ENCODE measurements at places on chromosomes 3 and 15.

DNA sequence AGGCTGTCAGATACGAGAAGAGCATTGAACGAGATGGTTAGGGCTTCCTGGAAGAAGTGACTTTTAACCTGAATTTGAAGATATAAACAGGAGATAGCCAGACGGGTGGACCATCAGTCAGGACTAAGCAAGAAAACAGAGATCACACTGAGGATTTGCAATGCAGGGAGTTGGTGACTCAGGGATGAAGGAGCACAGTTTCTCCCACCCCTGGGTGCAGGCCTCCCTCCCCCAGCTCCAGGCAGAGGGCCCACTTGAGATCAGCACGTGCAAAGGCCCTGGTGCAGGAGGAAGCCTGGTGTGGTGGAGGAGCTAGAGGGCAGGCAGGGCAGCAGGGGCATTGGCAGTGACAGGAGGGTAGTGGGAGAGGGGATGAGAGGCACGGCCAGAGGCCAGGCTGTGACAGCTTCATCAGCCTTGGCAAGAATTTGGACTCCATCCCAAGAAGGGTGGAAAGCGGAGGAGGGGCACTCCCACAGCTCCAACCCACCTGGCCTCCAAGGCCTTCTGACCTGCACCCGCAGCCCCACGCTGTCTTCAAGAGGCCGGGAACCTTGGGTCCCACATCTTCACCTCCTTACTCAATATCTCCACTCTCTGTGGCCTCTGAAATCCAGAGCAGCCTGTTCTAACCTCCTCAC is 8.7 kb upstream of the PCSK6 start:
- DNase-seq = no peak

DNA sequence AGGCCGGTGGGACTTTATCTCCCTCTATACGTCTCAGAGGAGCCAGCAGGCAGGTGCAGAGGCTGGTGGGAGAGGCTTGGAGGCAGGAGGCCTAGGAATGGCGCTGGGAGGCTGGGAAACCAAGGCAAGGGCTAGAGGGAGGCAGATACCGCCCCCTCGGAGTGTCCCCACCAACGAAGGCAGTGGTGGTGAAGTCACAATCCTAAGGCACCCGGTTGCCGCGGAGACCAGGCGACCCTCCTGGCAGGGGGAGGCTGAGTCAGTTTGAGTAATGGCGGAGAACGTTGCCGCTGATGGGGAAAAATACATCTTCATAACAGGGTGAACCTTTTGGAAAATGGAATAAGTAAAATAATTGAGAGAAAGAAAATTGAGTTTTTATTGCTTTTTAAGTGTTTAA is 29.9 kb upstream of the CACNA2D2 start:
- no peak for DNase-seq

DNA sequence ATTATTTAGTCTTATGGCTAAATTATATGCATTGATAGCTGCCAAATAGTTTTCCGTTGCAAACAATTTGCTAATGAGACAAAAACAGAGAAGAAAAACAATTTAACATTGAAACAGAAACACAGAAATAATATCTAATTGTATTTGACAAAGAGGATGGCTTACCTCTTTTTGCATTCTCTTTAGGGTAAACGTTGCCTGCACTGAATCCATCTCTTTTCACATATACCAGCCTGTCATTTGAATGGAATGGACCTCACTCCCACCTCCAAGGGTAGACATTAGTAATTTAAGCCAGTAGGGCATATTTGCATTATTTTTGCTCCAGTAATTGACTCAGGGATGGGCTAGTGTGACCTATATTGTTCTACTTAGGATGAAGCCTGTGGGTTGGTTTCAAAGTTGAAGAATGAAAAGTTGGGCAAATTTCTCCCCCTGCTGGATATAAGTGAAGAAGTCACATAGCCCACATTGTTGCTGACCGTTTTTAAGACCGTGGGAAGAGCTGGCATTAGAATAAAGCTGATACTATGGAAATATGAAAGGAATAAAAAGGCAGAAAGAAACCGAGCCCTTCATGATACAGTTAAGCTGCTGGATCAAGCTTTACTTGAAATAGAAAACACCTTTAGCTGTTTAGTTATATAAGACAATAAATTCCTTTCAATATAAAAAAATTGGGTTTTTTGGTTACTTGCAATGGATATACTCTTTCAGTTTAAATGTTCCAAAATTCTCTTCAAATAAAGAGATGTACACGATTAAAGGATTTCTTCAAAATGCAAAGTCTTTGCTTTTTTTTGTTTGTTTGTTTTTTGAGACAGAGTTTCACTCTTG is 26.9 kb downstream of the PIERCE2 start:
- DNase-seq = no peak

- no peak for DNase-seq
These were observed 65.1 kb downstream of the MRPL46 start for GRCh38 chr15:88401996-88402656.

GRCh38 chr3:75396316-75396802 is 267.8 kb upstream of the FRG2C start:
- no peak for DNase-seq

GRCh38 chr3:107227091-107227490 is 150.1 kb upstream of the CCDC54 start:
- no peak for DNase-seq

DNA sequence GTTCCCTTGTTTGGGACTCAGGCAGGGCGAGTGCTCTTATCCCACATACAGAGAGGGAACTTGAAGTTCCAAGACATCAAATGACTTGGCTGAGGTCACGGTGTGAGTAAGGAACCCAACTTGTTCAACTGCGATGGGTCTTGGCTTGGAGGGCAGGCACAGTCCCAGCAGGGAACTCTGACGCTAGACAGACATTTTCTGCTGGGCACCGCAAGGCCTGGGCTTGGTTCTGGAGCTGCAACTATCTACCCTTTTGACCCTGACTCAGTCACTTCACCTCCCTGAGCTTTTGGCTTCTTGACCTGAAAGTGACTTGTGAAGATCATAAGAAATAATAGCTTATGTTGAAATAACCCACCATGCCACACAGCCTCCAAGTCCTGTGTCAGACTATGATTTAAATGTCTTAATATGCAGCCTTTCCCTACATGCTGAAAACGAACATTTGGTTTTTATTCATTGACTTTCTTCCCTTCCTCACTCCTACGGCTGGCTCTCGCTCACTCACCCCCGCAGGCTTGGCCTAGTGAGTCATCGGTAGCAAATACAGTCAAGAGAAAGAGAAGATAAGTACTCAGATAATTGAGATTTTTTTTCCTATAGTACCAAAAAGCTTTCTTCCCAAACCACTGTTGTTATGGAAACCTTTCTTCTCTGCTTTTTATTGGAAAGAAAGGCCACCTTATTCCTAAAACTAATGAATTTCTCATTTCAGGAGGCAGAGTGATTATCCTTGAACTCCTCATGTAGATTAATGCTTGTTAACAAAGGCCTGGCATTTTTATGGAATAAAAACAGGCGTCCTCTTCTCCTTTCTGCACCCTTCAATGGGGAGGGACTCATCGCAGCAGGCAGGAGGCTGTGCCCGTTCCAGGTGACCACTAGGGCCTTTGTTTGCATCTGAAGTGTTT is 178.4 kb downstream of the ATP10A start:
- DNase-seq = peak; percentile 27

DNA sequence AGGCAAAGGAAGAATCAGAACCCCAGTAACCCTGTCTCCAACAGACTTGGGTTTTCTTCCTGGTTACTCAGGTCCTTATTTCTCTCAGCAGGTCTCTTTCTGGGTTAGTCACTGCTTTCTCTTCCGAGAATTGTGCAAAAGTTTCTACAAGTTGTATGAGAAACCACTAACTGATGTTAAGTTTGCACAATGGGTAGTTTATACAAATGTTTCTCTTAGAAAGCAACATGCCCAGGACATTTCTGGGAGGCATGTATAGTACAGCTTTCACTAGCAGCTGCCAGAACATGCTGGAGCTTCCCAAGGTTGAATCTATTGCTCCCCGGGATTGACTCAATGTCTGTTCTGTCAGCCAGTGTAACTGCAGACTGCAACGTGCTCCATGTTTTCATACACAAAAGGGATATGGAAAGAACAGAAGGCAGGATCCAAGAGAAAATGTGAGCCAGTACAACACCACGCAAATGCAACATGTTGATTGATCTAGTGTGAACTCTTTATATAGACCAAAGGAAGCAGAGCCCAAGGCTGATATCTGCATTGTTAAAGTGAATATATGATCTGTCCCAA is 887.8 kb downstream of the MCTP2 start:
- DNase-seq = no peak

DNA sequence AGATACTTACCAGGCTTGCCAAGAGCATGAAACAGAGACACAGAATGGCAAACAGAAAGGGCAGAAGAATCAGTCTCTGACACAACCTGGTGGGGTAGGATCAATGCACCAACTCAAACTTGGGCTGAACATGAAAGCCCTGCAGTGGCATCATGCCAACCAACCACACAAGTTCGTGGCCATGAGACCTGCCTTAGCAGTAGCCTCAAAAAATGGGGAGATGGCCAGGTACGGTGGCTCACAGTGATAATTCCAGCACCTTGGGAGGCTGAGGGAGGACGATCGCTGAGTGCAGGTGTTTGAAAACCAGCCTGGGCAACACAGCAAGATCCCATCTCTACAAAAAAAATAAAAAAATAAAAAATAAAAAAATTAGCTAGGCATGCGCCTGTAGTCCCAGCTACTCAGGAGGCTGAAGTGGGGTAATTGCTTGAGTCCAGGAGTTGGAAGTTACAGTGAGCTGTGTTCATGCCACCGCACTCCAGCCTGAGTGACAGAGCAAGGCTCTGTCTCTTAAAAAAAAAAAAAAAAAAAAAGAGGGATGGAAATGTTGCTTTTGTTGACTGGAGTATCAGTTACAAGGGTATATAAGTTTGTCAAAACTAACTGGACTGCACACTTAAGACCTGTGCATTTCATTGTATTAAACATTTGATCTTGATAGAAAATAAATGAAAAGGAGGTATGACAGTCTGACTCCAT is 93.4 kb downstream of the XXYLT1 start:
- DNase-seq = no peak

DNA sequence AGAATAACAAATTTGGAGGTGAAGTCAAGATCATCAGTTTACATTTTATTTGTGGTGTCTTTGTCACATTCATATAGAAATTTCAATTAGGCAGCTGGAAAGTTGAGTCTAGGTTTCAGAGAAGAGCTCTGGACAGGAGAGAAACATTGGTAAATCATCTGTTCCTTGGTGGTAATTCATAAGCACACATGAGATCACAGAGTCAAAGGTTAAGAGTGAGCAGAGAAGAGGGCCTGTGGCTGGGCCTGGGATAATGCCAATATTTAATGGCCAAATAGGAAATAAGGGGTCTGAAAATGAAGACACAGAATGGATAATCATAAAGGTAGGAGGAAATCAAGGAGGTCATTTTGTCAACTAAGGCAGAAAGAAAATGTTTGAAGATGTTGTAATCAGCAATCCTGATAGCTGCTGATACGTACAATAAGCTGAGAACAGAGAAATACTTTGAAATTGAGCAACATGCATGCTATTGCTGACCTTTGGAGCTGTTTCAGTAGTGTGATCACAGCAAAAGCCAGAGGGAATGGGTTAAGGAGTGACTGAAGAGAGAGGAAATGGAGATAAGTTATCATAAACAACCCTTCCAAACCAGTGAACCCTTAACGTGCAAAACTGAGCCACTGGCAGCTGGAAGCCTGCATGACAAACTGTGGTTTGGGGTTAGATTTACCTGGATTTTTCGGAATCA is 692.8 kb downstream of the AGBL1 start:
- DNase-seq = no peak

GRCh38 chr3:173743111-173743510 is 345.6 kb downstream of the NLGN1 start:
- no peak for DNase-seq

- DNase-seq = no peak
These were observed 114.2 kb downstream of the PGPEP1L start for GRCh38 chr15:98893401-98893800.

GRCh38 chr15:85707519-85708338 is 87.0 kb downstream of the KLHL25 start:
- DNase-seq = peak; percentile 63

- peak; percentile 56 for DNase-seq
These were observed 4.0 kb downstream of the RASSF1 start for GRCh38 chr3:50336452-50337174.

- DNase-seq = no peak
These were observed 71.5 kb downstream of the RGMA start for GRCh38 chr15:93017526-93017925.

- peak; percentile 10 for DNase-seq
These were observed 12.2 kb upstream of the MAPK6 start for GRCh38 chr15:52006702-52007340.

DNA sequence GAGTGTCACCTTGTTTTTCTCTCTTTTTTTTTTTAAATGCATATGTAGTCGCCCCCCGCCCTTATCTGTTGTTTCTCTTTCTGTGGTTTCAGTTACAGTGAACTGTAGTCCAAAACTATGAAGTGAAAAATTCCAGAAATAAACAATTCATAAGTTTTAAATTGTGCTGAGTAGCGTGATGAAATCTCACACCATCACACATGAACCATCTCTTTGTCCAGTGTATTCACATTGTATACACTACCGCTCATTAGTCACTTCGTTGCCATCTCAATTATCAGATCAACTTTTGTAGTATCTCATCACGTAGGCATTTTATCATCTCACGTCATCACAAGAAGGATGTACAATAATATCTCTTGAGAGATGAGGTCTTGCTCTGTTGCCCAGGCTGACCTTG is 62.5 kb upstream of the MLF1 start:
- DNase-seq = no peak

DNA sequence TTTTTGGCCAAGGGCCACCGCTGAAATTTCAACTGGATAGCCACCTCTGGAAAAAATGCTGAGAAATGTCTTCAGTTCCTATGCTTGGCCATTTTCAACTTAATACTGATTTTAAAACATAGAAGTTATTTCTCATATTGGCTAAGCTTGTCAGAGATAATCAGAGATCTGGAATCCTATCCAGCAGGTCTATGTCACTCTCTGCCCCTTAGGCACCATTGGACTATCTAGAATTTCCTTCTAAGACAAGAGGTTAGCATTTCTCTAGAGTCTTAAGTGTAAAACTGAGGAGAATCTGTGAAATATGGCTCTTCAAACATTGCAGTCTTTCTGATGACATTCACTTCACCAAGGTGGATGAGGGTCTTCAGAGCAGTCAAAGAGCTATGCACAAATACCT is 597.3 kb downstream of the UNC13C start:
- no peak for DNase-seq

DNA sequence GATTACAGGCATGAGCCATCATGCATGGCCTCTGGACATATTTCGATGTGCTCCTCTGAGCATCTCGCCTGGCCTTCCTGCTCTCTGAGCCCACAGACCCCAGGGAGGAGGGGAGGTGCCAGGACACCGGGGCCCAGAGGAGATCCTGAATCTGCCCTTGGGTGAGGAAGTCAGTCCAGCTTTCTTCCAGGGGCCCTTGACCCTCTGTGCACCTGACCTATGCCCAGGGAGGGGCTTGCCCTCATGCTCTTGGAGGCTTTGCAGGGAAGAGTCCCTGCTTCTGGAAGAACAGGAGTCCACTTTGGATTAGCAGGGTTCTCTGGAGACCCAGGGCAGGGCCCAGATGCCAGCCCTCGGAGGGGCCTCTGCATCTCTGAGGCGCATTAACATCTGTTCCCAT is 1.4 kb downstream of the ACSBG1 start:
- no peak for DNase-seq

- DNase-seq = no peak
These were observed 14.5 kb downstream of the BCL2A1 start for GRCh38 chr15:79956354-79956939.

- DNase-seq = no peak
These were observed 139.3 kb upstream of the PEX5L start for GRCh38 chr3:180176059-180176458.
